ENCODE measurements at places on chromosomes 2 and 18.

DNA sequence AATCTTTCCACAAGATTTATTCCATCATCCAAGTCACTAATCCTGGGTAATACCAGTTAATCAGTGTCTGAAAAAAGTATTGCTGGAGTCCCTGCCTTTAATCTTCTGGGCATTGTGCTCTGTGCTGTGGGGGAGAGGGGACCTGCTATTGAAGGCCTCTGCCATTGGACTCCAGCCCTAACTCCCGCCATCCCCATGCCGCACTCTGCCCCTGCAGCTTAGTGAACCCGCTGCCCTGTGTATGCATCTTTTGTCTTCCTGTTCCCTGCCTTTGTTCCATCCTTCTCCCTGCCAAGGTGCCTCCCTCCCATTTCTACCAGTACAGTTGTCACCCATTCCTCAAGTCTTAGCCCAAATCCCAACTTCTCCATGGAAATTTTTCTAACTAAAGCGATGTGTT, 113.8 kb upstream of the EPAS1 start:
- no peak for DNase-seq

- DNase-seq, result no peak
Measured at GRCh38 chr2:54824567-54824966, 101.1 kb downstream of the EML6 start.

DNA sequence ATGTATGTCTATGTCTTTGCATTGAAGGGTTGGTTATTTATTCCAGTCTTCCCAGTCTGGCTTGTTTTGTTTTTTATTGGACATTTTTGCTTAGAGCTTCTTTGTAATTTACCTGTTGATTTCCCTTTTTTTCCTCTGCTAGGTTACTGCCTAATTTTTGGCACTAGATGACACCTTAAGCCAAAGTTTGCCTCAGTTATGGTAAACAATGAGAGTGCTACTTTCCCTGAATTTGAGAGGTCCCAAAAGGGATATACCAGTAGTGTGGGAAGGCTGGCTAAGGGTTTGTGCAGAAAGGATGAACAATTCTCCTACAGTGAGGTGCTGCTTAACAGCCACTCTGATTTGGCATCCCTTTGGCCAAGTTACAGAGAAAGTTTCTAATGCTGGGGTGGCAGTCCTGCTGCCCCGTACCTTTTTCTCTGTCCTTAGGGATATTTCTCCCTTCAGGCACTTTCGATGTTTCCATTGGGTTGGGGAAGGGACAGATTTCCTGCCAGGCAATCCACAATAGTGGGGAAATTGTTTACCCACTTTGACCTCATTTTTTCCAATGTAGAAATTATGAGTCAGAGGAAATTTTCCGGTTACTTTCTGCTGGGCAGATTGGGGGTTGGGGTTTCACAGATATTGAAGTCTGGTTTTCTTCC, 354.9 kb downstream of the PTPRM start:
- DNase-seq, result no peak

DNA sequence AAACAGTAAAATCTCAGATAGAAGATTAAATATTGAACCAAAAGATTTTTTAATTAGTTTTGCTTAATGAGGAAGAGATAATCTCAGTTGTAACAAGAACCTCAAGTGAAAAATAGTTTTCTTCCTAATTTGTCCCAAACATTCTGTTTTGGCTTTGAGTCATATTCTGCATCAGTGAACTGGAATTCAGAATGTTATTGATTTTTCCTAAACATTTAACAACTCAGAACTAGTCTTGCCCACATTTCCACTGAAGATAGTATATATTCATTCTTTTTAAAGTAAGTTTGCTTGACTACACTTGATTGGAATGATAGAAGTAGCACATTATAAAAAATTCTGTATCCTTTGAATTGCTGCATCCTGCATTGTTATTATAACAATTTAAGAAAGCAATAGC, 85.7 kb upstream of the UGP2 start:
- DNase-seq, result no peak

DNA sequence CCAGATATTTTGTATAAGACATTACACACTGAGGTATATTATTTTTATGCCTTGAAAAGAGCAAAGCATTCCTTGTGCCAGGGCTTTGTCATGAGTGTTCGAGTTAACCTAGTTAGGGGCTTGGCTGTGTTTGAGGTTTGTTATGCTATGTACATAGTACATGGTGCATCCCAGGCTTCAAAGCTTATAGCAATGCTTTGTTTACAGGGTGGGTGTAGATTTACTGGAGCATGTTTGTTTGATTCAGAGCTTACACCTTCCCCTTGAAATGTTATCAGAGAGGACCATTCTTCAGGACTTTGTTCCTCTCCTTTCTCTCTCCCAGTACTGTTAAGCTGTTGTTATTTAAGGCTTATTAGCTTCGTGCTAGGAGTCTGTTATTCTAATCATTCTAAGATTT, 738.7 kb upstream of the LRRTM4 start:
- no peak for DNase-seq

DNA sequence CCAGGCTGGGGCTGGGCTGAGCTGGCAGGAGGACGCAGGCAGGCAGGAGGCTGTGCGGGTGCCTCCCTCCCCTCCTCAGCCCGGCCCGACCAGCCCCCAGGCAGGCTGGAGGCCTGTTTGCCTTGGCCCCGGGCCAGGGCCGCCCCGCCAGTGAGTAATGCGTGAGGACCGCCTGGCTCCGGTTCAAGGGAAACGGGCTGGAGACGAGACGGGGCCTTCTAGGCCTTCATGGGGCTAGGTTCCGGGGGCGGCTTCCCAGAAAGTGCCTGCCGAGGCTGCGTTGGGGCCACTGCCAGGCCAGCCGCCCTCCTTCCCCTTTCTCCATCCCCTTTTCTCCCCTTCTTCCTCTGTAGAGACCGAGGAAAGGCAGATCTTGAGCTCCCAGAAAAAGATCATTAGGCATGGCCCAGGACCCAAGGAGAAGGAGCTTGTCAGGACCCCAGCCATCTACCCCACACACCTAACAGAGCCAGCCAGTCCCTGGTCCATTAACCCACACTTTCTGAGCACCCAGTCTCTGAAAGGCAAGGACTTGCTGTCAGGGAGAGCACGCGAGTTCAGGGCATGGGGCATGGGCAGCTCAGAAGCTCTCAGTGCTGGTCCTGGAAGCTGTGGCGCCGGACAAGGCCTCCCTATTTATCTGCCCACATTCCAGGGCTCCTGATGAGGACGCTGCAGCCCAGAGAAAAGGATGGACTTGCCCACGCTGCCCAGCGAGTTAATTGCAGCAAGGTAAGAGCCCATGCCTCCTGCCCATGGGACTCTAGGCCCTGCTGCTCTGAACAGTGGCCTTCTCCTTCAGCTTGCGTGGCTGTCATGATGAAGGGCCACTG, 48.5 kb downstream of the SMAD7 start:
- DNase-seq, result no peak

- peak; percentile 25 for DNase-seq
Measured at GRCh38 chr2:44170311-44170717, 1.6 kb downstream of the PPM1B start.

GRCh38 chr2:39549718-39550464, 112.8 kb upstream of the MAP4K3 start:
- no peak for DNase-seq

DNA sequence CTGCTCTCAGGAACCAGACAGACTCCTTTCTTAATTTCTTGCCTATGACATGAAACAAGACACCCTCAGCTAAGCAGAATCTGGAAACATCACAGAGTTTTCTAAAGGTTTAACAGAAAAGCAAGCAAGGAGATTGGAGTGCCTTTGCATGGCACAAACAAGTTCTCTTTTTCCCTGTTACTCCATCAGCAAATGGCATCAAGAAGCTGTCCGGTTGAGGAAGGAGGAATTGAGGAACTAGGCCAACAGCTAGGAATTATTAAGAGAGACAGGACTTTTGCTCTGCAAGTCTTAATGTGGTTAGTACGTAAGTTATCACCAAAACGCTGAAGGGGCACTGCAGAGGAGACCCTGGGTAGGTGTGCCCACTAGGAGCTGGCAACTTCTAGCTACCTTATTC, 53.2 kb downstream of the NEB start:
- DNase-seq, result no peak

DNA sequence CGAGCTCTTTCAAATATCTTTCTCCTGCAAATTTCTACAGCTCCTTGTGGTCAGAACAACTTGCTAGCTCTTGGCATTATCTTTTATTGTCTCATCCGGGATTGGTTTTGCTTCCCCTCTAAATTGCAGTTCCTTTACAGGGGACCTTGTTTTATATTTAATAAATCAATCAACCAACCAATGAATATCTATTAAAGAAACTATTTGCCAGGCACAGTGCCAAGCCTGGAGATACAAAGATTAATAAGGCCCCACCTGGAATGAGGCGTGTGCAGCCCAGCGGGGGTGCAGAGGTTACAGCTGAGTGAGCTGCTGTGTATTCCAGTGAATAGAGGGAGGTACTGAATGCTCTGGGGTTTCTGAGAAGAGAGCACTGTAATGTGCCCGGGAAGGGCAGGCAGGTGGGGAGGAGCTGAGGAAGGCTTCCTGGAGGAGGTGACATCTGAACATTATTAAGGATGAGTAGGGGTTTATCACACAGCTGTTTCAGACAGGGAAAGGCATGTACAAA, 51.8 kb downstream of the LIPG start:
- peak; percentile 55 for DNase-seq

- no peak for DNase-seq
Measured at GRCh38 chr2:26072925-26073768, 39.3 kb downstream of the RAB10 start.

GRCh38 chr2:145682546-145683157, 1162.7 kb upstream of the ZEB2 start:
- DNase-seq, result no peak

DNA sequence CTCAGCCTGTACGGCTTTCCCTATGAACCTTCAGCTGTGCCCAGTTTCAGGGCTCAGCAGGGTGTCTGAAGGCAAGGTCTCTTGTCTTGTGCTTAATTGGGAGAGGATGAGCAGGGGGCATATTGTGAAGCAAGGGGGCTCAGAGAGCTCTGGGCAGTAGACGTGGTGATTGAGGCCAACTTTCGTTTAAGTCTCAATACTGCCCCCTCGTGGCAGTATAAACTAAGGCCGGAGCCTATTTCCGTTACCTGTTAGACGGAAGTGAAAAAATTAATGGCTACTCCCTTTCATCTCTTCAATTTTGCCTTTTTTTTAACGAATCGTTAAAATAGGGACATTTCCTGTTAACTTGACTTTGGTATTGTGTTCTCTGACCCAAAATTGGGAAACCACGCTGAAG, 193.4 kb downstream of the TDRD15 start:
- DNase-seq, result peak; percentile 36

DNA sequence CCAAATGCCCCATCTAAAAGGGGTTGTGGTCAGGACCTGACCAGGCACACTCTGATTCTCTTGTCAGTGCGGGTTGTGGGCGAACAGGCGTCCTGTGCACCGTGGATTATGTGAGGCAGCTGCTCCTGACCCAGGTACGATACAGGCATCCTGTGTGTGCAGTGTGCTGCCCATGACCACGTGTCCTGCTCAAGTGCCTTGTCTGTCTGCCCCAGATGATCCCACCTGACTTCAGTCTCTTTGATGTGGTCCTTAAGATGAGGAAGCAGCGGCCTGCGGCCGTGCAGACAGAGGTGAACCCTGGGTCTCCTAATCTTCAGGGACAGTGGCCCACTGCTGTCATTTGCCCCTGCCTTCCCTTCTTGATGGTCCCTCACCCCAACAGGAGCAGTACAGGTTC, 14.6 kb downstream of the PTPN18 start:
- no peak for DNase-seq

GRCh38 chr2:133063775-133064174, 393.8 kb upstream of the LYPD1 start:
- peak; percentile 73 for DNase-seq

- no peak for DNase-seq
Measured at GRCh38 chr2:102677244-102678215, 58.2 kb downstream of the SLC9A2 start.

- DNase-seq, result no peak
Measured at GRCh38 chr18:13831864-13832508, 8.0 kb downstream of the MC5R start.

DNA sequence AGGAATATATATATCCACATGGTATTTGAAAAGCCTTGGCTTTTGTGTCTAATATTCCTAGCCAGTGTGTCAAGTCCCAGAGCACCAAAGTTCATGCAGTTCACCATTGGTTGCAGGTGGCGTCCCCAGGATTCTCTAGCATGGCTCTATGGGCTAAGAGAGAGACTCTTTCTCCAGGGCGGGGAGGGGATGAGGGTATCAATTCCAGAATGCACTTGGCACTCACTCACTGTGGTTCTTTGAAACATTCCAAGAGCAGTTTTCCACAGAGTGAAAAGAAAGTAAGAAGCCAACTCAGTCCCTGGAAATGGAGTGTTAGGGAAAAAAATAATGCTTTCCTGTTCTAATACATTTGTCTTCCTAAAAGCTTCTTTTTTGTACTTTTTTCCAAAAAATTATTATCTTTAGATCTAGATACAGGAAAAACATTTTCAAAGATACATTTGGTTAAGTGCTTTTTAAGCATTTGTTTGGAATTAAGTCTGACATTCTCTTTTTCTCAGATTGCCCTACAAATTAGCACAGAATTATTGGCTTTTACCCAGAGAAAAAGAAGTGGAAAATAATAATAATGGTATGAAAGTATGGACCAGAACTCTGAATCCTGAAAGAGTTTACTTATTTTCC, 239.9 kb downstream of the PAX3 start:
- DNase-seq, result no peak

GRCh38 chr2:178450524-178450773, 526 bp downstream of the PRKRA start:
- no peak for DNase-seq

- no peak for DNase-seq
Measured at GRCh38 chr2:159963700-159964099, 98.7 kb downstream of the PLA2R1 start.

- no peak for DNase-seq
Measured at GRCh38 chr2:146572598-146572997, 1272.2 kb upstream of the ACVR2A start.

DNA sequence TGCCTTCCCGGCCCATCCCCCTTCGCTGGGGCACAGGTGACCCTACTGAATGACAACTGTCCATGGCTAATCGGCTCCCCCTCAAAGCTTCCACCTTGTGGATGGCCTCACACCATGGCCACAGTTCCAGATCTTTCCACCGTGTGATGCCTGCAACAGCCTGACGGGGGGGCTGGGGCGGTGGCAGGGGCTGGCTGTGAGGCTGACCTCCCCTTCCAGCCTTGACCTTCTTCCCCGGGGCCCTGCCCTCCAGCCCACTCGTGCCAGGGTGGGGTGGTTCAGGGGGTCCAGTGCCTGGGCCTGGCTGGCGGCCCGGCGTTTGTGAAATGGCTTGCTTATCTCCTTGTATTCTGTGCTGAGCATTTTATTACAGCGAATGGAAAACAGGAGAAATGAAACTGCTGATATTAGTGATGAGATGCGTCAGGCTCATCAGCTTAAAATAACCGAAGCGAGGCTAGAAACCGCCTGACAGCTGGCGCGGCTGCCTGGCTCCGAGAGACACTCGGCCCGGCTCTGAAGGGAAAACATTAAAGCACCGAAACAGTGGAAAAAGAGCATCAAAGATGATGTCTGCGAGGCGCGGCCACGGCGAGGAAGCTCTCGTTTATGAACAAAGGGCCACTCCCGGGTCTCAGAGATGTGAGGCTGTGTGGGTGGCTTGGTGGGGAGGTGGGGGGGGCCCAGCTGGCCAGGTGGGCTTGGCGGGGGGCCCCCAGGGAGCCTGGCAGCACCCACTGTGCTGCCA, 916 bp upstream of the PDCD1 start:
- DNase-seq, result no peak

- DNase-seq, result no peak
Measured at GRCh38 chr18:34003687-34004086, 221.0 kb downstream of the NOL4 start.
